Caudate nucleus (tissue), 63 donors: ENCODE measurements at places on chromosomes 3 and 15.

DNA sequence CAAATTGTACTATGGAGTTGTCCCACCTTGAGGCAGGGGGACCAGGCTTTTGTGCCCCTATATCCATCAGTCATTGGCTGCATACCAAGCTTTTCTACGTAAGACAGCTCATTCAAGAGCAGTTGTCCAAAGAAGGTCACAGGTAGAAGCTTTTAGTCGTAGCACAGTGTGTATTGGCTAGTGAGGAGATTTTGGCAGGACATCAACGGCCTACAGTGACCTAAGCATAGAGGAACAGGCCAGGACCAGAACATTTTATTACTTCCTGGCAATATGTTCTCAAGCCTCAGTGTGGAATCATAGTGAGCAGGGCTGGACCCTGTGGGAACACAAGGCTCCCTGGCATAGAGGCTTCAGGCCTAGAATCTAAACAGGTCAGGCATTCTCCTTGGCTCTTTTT is 105.4 kb upstream of the ANKRD28 start:
- DNase-seq = no peak

DNA sequence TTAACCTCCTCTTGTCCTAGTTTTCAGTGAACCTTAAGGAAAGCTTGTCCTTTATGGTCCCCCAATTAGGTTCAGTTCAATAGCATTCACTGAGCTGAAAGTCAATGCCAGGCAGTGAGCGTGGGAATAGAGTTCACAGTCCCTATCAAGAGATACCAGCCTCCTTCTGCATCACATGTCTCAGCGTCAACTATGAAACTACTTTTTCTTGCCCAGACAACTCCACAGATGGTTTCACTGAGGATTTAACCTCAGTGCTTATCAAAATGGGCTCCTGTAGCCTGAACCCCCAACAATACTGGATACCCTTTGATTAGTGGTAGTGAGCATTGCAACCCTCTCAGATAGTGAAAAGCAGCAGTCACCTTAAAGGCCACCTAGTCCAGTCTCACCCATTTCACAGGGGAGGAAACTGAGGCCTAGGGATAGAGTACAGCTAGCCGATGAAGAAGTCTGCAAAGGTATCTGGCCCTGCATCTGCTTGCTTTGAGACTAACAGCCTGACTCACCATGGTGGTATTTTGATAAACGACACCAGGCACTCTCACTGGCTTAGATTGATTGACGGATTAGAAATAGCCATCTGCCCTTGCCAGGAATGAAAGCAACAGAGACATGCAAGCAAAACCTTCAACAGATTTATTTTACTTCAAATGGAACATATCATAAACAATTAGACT is 1.6 kb upstream of the UBA3 start:
- DNase-seq = no peak

DNA sequence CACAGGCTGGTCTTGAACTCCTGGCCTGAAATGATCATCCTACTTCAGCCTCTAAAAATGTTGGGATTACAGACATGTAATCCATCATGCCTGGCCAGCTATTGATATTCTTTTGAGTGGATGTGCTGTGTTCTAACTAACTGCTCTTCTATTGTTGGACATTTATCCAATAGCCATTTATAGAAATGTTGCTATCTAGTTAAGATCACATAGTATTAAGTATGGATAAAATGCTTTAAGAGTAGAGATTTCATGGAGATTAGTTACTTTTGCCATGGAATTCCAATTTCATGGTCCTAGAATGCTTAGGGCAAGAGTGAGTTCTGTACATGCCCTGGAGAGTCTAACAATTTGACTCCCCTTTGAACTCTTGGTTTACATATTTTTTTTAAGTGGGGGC is 10.9 kb downstream of the FAM81A start:
- DNase-seq = no peak

DNA sequence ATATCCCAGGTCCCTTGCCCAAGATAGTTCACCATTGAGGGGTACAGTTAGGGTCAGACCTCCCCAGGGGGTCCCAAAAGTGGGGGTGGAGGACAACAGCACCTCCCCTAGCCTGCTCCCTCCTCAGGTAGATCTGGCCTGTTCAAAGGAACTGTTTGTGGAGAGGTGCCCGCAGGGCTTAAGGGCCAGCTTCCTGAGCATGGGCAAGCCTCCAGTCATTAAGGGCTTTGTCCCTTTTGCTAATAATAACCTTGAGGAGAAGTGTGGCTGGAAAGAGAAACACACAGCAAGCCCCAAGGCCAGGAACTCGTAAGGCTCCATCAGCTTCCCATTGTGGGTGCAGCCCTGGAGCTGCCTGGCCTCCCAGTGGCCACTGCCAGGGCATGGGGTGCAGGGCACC is 47.4 kb downstream of the ISG20 start:
- DNase-seq = no peak

DNA sequence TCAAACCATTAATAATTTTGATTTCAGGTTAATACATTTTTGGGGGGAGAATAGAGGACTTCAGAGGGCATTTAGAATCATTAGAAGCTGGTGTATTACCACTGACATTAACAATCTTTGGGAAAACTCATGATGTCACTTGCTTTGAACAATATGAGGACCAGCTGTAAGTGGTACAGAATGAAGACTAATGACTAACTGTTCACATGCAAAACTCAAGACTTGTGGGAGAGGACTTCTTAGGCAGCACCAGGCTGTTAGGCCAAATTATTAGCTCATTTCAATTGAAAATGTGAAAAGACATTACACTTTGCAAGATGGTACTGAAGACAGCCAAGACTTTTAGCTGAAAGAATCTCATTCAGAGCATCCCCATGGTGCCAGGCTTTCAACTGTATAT is 426.2 kb upstream of the ADAMTS9 start:
- DNase-seq = no peak

DNA sequence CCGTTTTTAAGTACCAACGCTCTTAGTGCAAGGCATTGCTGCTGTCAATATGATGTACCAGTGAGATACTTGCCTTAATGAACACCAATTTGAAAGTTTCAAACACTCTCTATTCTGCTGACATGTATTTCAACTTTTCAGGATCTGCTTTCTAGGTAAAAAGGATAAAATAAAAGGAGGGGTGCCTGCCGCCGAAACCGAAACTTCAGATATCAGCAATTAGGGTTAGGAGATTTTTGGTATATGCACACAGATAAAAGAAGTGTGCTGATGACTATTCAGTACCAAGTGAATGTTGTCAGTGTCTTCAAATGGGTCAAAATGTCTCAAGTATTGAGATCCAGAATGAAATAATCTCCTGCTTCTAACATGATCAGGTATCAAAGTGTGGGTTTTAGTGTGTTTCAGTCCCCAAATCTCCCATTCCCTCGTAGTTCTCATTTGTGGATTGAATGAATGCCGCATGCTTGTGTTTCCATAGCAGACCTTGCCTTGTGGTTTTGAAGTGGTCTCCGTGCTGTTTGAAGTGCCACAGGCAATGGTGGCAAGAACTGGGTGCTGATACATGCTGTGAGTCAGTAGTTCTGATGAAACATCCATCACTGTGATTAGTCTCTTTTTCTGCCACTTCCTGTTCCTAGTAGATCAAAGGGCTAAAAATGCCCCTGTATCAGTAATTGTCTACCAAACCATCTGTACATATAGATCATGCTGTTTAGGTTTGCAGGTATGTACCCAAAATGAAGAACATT is 22.5 kb downstream of the CHST14 start:
- no peak for DNase-seq

DNA sequence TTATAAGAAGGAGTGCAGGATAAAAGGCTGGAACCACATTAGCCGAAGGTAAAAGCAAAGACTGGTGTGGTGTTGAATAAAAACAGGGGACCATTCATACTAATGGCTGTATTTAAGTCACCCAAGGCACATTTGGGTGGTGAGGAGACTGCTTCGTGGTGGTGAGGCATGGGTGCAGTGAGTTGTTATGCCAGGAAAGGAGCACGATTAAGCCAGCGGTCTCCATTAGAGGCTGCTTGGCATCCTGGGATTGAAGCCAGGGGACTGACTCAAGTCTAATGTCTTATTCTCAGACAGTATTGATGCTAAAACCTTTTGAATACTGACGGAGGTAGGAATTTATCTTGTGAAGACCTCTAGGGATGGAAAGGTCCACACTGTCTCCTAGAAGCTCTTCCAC is 21.9 kb downstream of the FEM1B start:
- no peak for DNase-seq

- DNase-seq = peak; percentile 14
Measured at GRCh38 chr3:12719984-12720898, 38.8 kb downstream of the TMEM40 start.
